ENCODE measurements at places on chromosomes 11 and 22. TPM values are rescaled to one million over a fixed set of nuclear protein-coding genes. Genes with fewer than 3 reads are reported as not detected.
A peak's percentile ranks its signal among the peaks of the same experiment; 100 is the strongest.

GRCh38 chr11:68992743-68993255 is 12.0 kb upstream of the MRGPRD start:
- H3K36me3 ChIP-seq, result no peaks in the 10 kb centered on the region
- DNase-seq, result peak; percentile 10
- peaks cover 24% of the 10 kb centered on the region for H3K27me3 ChIP-seq
- H3K4me1 ChIP-seq, result peaks cover 3% of the 10 kb centered on the region

DNA sequence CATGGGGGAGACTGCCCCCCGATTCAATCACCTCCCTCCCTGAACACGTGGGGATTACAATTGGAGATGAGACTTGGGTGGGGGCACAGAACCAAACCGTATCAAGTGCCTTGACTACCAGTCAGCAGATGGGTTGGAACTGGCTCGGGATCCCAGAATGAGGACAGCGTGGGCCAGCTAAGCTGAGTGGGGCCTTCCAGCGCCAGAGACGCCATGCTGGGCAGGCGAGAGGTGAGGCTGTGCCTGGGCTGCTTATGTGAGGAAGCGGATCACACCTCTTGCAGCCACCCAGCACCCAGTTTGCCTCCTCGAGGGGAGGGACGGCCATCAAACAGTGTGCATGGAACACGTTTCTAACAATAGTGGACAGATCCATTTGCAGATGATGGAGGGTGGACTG is 195.1 kb downstream of the TBC1D22A start:
- peaks cover 43% of the 10 kb centered on the region for H3K4me1 ChIP-seq
- H3K27ac ChIP-seq, result no peak overlapping the region
- H3K27me3 ChIP-seq, result no peaks in the 10 kb centered on the region
- DNase-seq, result no peak
- no peaks in the 10 kb centered on the region for H3K36me3 ChIP-seq

DNA sequence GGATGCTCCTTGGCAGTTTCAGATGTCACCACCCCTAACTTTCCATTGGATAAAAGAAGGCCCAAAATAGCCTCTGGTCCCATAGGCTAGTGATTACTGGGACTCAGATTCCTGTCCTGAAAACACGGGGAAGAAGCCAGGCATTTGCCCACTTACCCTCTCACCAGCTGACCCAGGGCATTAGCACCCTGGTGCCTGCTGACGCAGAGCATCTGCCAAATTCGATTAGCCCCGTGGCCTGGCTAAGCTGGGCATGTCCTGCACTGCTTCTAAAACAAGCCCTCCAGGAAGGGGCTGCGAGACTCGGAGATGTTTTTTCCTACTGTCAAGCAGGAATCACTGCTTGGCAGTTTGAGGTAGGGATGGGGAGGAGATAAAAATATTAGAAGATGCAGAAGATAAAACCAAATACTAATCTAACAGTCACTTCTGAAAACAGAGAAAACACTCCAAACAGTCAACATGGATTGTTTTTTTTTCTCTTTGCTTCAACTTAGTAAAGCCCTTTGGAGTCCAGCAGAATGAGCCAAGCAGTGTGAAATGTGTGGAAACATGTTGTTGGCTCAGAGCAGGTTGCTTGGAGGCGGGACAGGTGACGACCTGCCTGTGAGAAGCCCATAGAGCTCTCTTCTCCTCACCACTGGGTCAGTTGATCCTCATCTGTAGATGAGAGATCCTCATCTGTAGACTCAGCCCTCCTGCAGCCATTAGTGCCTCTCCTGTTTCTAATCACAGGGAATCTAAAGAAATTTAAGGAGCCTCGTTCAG is 54.0 kb downstream of the BDNF start:
- no peak overlapping the region for H3K4me3 ChIP-seq
- peaks cover 28% of the 10 kb centered on the region for H3K36me3 ChIP-seq

- H3K27ac ChIP-seq, result no peak overlapping the region
- DNase-seq, result no peak
Observed at GRCh38 chr11:78429209-78429608, 11.6 kb upstream of the GAB2 start.

GRCh38 chr11:92827132-92827531 is 142.3 kb upstream of the MTNR1B start:
- H3K27ac ChIP-seq, result no peak overlapping the region
- DNase-seq, result no peak
- H3K4me1 ChIP-seq, result no peaks in the 10 kb centered on the region
- H3K27me3 ChIP-seq, result peaks cover 5% of the 10 kb centered on the region
- H3K4me3 ChIP-seq, result no peak overlapping the region
- no peaks in the 10 kb centered on the region for H3K36me3 ChIP-seq

GRCh38 chr22:41526226-41526829 is 17.9 kb downstream of the POLR3H start:
- no peak overlapping the region for H3K4me3 ChIP-seq
- peak overlapping the region; percentile 83 for H3K27ac ChIP-seq
- H3K4me1 ChIP-seq, result peaks cover 23% of the 10 kb centered on the region
- no peaks in the 10 kb centered on the region for H3K27me3 ChIP-seq
- no peak for DNase-seq

- peaks cover 4% of the 10 kb centered on the region for H3K36me3 ChIP-seq
- no peaks in the 10 kb centered on the region for H3K27me3 ChIP-seq
- no peak for DNase-seq
Observed at GRCh38 chr11:123100379-123101085, 38.6 kb upstream of the HSPA8 start.

DNA sequence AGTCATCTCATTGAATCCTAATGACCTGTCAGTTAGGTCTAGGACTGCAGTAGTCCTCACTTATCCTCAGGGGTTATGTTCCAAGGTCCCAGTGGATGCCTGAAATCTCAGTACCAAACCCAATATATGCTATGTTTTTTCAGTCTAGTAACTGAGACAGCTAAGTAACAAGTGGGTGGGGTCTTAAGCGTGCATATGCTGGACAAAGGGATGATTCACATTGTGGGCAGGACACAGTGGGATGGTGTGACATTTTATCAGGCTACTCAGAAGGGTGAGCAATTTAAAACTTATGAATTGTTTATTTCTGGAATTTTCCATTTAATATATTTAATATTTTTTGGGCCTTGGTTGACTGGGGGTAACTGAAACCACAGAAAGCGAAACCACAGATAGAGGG is 29.0 kb downstream of the DDX10 start:
- no peaks in the 10 kb centered on the region for H3K27me3 ChIP-seq
- no peak for DNase-seq
- no peak overlapping the region for H3K27ac ChIP-seq
- peaks cover 84% of the 10 kb centered on the region for H3K36me3 ChIP-seq
- no peaks in the 10 kb centered on the region for H3K4me1 ChIP-seq

- DNase-seq, result no peak
- H3K27me3 ChIP-seq, result peaks cover 1% of the 10 kb centered on the region
- no peak overlapping the region for H3K4me3 ChIP-seq
- no peaks in the 10 kb centered on the region for H3K36me3 ChIP-seq
Observed at GRCh38 chr22:25008666-25009065, 56.1 kb downstream of the KIAA1671 start.

DNA sequence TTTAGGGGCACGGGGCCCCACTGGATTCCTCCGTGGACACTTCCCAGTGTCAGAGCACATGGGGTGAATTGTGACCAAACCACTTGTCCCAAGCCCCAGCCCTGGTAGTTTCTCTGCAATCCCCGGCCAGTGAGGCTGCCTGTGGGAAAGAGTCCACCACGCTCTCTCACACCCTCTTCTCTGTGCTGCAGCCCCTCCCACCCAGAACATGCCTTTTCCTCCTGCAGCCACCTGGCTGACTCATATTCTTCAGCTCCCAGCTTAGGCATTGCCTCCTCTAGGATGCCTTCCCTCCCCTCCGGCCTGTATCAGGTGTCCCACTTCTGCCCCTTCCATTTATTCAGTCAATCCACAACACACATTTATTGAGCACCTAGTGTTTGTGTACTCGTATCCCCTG is 5.4 kb upstream of the RPS6KB2 start:
- peaks cover 4% of the 10 kb centered on the region for H3K36me3 ChIP-seq
- no peak overlapping the region for H3K4me3 ChIP-seq
- H3K27me3 ChIP-seq, result no peaks in the 10 kb centered on the region

- no peak overlapping the region for H3K4me3 ChIP-seq
- no peaks in the 10 kb centered on the region for H3K36me3 ChIP-seq
- H3K27ac ChIP-seq, result no peak overlapping the region
- peaks cover 10% of the 10 kb centered on the region for H3K4me1 ChIP-seq
- peak; percentile 77 for DNase-seq
Observed at GRCh38 chr11:66045177-66045639, 3.8 kb downstream of the GAL3ST3 start.

DNA sequence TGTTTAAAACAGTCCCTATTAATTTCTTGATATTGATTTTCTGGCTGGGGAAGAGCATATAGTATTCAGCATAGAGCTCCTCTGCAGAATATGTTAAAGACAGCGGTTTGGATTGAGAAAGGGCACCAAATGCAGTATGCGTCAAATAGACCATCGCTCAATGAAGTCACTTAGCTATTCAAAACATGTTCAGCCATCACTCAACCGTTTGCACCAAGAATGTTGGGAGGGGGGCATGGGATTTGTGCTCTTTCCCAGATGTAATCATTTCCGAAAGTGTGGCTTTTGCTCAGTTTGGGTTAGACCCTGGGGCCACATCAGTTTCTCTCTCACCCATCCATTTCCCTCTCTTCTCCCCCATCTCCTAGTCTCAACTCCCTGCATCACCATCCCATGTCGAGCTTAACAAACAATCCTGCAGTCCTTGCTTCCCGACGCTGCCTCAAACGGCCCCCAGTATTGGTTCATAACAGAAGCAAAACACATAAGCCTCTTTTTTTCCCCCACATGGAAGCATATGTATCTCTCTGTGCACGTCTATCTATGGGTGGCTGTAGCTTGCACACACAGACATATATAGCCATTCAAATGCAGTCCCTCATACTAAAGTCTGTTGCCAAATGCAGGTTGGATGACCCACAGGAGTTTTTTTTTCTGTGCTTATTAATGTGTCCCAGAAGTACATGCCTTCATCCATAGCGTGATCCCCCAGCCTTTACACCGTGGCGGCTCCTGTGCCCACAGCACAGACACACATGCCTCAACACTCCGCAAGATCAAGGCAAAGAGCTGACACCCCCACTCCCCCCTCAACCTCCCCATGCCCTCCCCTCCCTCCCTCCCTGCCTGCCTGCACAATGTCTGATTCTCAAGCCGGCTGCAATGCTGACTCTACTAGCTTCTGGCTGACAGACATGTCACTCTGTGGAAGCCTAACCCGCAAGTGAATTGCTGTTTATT is 2.6 kb downstream of the CACNG2 start:
- no peak overlapping the region for H3K4me3 ChIP-seq
- no peak for DNase-seq
- peaks cover 3% of the 10 kb centered on the region for H3K36me3 ChIP-seq
- peaks cover 43% of the 10 kb centered on the region for H3K27me3 ChIP-seq

DNA sequence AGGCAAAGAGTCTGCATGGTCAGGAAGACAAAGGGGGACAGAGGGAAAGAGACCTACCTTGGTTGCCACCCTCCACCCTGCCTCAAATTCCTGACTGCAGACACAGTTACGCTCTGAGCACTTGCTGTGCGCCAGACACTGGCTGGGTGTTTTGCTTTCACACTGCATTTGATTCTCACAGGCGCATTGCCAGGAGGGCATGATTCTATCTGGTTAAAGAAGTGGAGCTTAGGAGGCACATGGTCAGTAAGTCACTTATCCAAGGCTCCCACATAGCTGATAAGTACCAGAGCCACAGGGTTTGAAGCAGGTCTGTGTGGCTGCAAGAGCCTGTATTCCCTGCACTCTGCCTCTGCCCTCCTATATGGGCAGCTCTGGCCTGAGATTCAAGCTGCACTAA is 103.9 kb downstream of the TIMP3 start:
- no peaks in the 10 kb centered on the region for H3K27me3 ChIP-seq
- H3K4me1 ChIP-seq, result peaks cover 2% of the 10 kb centered on the region

DNA sequence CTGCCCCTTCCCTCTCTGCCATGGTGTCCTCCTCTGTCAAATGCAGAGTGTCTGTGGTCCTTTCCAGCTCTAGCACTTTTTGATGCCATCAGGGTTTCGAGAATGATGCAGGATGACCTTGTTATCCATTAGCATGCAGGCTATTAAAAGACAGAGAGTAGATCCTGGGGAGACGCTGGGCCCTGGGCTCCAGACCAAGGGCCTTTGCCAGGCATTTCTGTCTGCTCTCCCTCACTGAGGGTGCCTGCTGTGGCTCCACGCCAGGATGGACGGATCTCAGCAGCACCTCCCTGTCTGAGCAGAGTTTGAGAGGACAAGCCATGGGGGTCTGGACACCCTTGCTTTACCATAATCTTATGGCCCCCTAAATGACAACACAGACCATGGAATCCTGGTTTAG is 110.8 kb upstream of the CD82 start:
- no peaks in the 10 kb centered on the region for H3K4me1 ChIP-seq
- H3K27ac ChIP-seq, result no peak overlapping the region
- DNase-seq, result no peak
- no peaks in the 10 kb centered on the region for H3K36me3 ChIP-seq

GRCh38 chr11:78740199-78741071 is 165.8 kb upstream of the NARS2 start:
- no peak overlapping the region for H3K4me3 ChIP-seq
- peaks cover under 1% of the 10 kb centered on the region for H3K27me3 ChIP-seq
- no peak for DNase-seq
- no peaks in the 10 kb centered on the region for H3K4me1 ChIP-seq
- H3K36me3 ChIP-seq, result no peaks in the 10 kb centered on the region
- no peak overlapping the region for H3K27ac ChIP-seq

DNA sequence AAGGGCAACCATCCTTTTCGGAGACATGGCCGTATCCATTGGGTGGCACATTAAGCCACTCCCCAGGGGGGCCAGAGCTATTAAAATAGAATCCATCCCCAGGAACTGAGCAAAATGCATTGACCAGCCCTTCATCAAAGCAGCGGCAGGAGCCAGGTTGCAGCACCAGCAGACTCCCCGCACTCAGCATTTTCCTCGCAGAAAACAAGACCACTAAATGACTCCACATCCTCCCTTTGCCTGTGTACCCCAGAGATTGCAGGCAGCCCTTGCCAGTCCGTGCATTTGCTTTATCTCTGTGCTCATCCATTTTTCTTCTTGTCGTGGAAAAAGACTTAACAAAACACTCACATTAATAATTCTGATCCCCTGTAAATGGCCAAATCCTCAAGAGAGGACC is 144.4 kb upstream of the LARGE1 start:
- no peaks in the 10 kb centered on the region for H3K4me1 ChIP-seq

DNA sequence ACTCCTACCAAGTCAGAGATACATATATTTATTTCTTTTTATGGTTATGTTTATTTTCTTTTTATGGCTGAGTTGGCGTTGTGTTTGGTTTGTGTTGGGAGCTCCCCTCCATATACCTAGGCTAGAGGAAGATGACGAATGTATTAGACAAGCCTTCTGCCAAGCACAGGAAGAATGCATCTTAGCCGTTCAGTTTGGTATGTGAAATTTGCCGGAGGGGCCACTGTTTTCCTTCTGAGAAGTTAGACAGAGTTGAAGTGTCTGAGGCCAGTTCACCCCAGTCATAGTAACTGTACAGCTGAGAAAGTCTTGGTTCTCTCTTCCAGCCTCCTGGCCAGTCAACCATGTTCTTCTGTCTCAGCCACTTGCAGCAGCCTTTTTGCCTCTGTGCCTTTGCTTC is 29.8 kb downstream of the TEAD1 start:
- no peak for DNase-seq
- no peaks in the 10 kb centered on the region for H3K4me1 ChIP-seq
- no peak overlapping the region for H3K27ac ChIP-seq
- no peaks in the 10 kb centered on the region for H3K36me3 ChIP-seq
- H3K27me3 ChIP-seq, result peaks cover 61% of the 10 kb centered on the region

The CARD18 gene
- not detected for total RNA-seq

The TMEM86A gene
- total RNA-seq, result 6.7 TPM

The KCTD14 gene
- total RNA-seq, result 0.36 TPM

The PIWIL4 gene
- total RNA-seq, result 1.5 TPM

The PVALB gene
- total RNA-seq, result not detected

The TCN2 gene
- total RNA-seq, result 0.62 TPM

Data from naive thymus-derived CD8-positive, alpha-beta T cell (primary cell).